ENCODE measurements at places on chromosomes 2 and 18.

DNA sequence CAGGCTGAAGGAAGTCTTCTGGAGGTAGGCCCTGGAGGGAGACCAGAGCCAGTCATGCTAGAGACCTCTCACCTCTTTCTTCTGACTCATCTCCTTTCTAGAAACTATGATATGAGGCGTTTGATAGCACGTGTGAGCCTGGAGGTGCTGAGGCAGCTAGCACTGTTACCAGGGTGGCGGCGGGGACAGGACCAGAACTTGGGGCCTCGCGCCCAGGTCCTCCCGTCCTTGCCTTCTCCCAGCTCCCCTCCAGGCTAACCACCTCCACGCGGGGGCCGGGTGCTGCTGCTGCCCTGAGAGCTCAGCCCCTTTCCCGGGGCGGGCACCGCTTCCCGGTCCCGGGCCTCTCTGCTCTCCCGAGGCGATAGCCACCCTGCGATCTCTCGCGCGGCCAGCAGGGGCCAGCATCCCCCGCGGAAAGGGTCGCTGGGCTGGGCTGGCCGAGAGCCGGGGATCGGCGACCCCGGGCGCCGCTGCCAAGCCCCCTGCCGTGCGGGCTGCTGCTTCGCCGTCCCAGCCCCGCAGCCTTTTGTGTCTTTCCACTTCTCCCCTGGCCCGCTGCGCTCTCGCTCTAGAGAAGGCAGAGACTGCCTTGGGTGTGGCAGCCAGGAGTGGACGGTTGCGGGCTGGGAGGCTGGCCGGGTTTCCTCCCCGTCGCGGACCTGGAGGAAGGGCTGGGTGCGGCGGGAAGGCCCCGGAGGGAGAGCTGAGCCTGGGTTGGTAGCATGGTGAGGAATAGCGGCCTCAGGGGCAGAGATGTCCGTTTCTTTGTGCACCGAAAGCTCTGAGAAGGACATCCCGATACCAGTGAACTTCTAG is 49.1 kb downstream of the TMEM17 start:
- peak; percentile 94 for DNase-seq

DNA sequence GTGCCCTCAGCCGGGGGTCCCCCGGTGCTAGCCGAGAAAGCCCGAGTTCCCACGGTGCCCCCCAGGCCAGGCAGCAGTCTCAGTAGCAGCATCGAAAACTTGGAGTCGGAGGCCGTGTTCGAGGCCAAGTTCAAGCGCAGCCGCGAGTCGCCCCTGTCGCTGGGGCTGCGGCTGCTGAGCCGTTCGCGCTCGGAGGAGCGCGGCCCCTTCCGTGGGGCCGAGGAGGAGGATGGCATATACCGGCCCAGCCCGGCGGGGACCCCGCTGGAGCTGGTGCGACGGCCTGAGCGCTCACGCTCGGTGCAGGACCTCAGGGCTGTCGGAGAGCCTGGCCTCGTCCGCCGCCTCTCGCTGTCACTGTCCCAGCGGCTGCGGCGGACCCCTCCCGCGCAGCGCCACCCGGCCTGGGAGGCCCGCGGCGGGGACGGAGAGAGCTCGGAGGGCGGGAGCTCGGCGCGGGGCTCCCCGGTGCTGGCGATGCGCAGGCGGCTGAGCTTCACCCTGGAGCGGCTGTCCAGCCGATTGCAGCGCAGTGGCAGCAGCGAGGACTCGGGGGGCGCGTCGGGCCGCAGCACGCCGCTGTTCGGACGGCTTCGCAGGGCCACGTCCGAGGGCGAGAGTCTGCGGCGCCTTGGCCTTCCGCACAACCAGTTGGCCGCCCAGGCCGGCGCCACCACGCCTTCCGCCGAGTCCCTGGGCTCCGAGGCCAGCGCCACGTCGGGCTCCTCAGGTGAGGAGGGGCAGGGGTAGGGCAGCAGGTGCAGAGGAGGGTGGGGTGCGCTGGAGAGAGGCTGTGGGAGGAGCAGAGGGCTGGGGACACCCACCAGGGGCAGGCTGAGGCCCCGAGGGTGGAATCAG is 14.1 kb upstream of the GMPPA start:
- DNase-seq, result no peak

GRCh38 chr2:201807452-201807999 is 1.2 kb downstream of the CDK15 start:
- DNase-seq, result no peak

GRCh38 chr18:363301-364085 is 95.6 kb upstream of the THOC1 start:
- no peak for DNase-seq

- peak; percentile 74 for DNase-seq
These were observed at the start of gene CDH7 for GRCh38 chr18:65750389-65751154. TSS of gene CDH7 (plus strand) at chr18:65751012. CDS start at chr18:65762843, 11,831 bp downstream.

GRCh38 chr2:98637401-98638147 is 29.2 kb downstream of the UNC50 start:
- DNase-seq, result no peak

- DNase-seq, result no peak
These were observed 47.5 kb downstream of the GALNT3 start for GRCh38 chr2:165746501-165746900.

All from chondrocyte (in vitro differentiated cells).